ENCODE measurements at places on chromosomes 7 and 10.
A peak's percentile ranks its signal among the peaks of the same experiment; 100 is the strongest.

- DNase-seq, result no peak
Observed at GRCh38 chr10:5592070-5592469, 67.3 kb downstream of the CALML3 start.

GRCh38 chr10:16944402-16944801 is 127.2 kb upstream of the RSU1 start:
- no peak for DNase-seq

DNA sequence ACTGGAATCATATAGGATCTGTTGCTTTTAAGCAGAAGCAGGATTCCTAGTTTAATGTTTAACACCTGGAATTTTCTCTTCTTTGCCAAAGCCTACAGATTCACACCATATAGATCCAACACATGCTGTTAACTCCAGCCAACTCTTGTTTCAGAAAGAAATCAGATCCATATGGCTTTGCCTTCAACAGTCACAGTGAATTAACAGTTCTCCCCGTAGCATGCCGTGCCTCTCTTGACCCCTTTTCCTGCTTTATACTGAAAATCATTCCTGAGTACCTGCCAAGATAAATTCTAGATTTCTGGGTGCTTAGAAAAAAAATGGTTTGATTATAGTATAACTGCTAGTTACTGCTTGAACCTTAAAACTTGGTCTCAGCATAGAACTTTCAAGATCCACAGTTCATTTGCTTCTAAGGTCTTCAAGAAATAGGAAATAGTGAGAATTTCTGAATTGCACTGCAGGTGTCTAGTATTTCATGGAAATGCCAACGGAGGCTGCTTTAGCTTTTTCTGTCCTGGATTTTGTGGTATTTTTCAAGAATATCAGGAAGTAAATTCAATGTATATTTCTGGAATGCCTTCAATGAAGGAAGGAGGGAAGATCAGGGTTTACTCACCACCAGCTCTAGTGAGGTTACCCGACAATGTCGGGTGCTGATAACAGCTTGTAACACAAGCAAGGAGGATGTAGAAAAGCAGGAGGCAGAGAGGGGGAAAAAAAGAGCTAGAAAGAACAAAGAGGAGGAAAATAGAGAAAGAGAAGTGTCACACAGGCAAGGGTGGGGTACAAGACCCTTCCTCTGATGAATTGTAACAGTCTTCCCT is 6.6 kb downstream of the AASS start:
- DNase-seq, result no peak

DNA sequence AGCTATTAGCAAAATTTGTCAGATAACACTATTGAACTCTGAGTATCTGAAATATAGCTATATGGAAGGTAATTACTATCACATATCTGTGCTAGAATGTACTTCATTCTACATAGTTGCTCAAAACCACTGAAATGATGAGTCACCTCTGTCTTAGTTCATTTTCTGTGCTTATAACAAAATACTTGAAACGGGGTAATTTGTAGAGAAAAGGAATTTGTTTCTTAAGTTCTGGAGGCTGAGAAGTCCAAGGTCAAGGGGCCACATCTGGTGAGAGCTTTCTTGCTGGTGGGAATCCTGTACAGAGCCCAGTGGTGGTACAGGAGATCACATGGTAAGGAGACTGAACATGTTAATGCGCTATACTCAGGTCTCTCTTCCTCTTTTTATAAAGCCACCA is 41.9 kb upstream of the TNKS2 start:
- DNase-seq, result no peak

DNA sequence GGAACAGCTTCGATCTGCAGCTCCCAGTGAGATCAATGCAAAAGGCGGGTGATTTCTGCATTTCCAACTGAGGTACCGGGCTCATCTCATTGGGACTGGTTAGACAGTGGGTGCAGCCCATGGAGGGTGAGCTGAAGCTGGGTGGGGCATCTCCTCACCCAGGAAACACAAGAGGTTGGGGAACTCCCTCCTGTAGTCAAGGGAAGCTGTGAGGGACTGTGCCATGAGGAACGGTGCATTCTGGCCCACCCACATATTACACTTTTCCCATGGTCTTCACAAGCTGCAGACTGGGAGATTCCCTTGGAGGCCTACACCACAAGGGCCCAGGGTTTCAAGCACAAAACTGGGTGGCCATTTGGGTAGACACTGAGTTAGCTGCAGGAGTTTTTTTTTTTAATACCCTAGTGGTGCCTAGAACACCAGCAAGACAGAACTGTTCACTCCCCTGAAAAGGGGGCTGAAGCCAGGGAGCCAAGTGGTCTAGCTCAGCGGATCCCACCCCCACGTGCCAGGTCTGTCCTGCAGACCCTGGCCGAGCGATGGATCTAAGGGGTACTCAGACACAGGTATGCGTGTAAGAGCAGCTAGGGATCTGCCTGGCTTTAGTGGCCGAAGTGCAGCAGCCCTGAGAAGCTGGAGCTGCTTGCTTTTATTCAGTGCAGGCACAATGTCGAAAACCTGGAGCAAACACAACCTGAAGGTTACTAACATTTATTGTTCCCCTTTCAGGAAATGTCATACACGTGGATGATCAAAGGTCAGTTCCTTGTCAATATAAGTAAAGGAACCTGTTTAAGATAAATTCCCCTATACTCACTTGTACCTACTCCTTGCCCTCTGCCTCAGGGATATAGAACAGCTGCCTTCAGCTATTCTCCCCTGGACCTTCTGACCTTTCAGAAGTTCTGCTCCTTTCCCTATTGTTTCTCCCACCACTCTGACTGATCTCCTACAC is 3.1 kb upstream of the SAMD9 start:
- no peak for DNase-seq

GRCh38 chr7:112869111-112869774 is 79.0 kb upstream of the TMEM168 start:
- no peak for DNase-seq

DNA sequence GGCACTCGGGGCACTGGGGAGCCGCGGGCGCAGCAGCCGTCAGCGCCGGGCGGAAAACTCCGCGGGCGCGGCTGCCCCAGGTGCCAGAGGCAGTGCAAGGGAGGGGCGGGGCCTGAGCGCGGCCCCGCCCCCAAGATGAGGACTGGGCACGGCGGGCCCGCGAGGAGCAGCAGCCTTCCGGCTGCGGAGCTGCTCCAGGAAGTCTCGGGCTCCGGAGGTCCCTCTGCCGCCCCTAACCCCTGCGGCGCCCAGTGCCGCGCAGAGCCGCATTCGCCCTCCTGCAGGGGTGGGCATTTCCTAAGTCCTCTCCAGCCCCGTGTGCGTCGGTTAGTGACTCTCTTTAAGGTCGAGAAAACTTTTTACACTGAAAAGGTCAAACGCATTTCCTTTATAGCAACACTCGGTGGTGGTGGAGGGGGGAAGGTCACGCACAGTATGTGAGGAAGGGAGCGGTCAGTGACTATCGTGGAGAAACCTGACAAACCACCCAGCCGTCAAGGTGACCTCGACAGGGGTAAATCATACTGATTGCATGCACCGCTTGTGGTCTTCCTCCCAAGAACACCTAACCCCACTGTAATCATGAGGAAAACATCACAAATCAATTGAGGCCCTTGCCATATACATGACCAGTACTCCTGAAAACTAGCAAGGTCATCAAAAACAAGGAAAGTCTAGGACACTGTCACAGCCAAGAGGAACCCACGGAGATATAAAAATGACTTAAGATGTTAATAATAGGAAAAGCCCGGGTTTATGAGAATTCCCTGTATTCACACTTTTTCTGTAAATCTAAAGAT is at the start of gene ANXA11:
Gene ANXA11 (minus strand): TSS at position 61 of the 800 bp plus-strand sequence. CDS start 32,676 bp downstream, outside the sequence.
- peak; percentile 55 for DNase-seq

GRCh38 chr10:20647756-20648155 is 249.4 kb downstream of the NEBL start:
- no peak for DNase-seq

GRCh38 chr10:4255751-4256150 is 470.7 kb upstream of the KLF6 start:
- DNase-seq, result no peak

GRCh38 chr10:117622471-117623184 is 80.1 kb downstream of the EMX2 start:
- DNase-seq, result no peak

- no peak for DNase-seq
Observed at GRCh38 chr7:19017374-19017773, 100.1 kb downstream of the TWIST1 start.

- DNase-seq, result no peak
Observed at GRCh38 chr10:50512743-50513416, 110.9 kb downstream of the SGMS1 start.

DNA sequence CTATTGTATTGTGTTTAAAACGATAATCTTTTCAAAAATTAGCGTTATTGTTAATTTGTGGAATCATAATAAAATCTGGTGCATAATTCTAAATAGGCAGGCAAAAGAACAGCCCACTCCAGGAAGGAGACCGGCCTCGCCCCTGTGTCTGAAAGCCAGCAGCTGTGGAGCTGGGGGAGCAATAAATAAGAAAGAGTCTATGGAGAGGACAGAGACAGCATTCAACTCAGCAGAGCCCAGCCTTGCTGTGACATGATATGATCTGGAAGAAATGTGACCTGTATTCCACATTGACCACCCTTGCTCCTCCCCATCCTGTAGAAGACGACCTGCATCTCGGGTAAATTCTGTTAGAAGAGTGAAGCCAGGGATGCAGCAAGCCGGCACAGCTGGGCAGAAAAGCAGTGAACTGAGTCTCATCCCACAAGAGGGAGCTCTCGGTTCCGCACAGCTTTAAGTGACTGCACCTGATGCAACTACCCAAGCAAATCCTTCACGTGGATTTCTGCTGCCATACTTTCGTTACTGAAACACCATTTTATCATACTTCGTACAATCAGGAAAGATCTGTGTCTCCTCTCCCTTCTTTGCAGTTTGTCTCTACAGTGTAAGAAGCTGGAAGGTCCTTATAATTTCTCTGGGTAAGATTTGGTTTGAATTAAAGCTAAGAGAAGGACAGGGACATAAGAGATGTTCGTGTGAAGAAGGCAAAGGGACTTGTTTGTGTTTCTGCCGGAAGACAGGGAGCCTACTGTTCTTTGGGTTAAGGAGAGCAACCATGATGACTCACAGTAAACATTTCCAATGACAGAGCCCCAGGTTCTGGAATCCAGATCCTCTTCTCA is 427.1 kb downstream of the GPAM start:
- no peak for DNase-seq

DNA sequence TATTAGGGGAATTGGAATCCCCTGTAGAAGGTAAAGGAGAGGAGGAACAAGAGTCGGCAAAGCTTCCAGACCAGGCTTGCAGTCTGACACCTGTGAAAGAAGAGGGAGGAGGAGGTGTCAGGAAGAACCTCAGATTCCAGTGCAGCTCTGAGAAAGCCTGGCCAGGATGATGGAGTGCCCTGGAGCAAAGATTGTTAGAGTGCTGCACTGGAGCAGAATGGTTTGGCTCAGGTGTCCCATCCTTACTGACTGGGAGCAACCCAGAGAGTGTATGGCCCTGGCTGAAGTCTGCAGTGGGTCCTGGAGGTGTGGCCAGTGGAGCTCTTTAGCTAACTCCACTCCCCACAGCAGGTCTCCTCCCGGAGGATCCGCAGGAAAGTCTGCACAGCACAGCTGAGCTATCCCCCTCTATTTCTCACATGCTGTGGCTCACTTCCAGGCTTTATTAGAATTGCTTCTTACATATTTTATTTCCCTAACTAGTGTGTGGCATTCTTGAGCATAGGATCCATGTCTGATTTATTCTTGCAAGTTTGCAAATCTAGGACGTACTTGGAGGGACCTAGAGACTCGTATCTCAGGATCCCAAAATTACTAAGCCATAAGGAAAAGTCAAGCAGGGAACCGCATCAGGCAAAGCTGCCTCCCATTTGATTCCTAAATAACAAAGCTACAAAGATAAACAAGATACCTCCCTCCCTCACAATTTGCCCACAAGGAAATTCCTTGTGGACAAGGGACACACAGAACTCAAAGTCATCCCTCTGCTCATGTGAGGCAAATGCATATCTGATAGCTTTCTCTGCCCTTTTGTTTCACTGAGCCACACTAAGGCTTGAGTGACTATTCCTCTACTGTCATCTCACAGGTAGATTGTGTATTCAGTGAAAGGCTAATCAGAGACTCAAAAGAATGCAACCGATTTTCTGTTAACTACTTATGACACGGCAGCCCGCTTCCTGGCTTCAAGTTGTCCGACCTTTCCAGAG is 58.8 kb downstream of the VIM start:
- DNase-seq, result no peak

DNA sequence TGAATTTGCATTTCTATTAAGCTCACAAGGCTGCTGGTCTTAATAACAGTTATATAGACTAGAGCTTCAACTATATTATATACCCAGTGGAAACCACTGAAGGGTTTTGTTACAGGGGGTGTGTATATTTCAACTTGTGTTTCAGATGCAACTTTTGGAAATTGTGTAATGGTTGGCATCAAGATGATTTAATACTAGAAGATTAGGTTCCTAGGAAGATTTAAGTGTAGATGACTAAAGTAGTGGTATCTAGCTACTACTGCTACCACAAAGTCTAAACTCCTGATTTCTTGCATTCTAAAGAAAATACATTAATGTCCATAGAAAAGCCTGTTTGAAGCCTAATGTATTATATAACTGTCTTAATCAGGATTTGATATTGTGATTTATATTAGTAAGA is 30.2 kb downstream of the AHR start:
- no peak for DNase-seq

GRCh38 chr10:130459851-130460490 is 323.8 kb downstream of the GLRX3 start:
- no peak for DNase-seq

DNA sequence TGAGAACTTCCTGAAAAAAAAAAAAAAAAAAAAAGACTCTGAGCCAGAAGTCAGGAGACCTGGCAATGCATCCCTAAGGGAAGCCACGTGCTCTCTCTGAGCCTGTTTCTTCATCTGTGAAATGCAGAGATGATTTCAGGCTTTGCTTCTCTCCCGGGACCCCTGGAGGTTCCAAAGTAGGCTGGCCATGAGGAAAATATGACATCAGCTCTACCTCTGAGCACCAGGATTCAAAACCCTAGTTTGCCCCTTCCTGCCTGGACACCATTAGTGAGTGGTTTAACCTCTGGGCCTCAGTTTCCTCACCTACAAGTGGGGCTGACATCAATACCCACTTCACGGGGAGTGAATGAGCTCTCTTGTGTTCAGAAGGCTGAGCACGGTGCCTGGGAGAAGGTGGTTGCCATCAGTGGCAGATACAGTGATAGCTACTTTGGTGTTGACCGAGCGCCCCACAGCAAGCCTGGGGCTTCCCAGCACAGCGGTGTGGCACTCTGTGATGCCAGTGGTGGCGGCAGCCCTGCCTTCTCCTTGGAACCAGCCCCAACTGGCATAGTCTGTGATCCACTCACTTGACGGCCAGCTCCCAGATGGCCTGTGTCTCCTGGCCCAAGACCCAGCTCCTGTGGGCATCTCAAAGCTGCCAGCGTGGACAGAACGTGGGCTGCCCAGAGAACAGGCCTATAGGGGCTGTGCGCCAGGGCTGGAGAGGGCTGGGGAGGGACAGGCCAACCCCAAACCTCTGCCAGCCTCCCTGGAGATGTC is 153.1 kb upstream of the UNC5B start:
- DNase-seq, result no peak

- peak; percentile 62 for DNase-seq
Observed at GRCh38 chr7:112421666-112422486, 28.4 kb upstream of the IFRD1 start.
